ENCODE measurements at places on chromosomes 7 and 10.
A peak's percentile ranks its signal among the peaks of the same experiment; 100 is the strongest.

DNA sequence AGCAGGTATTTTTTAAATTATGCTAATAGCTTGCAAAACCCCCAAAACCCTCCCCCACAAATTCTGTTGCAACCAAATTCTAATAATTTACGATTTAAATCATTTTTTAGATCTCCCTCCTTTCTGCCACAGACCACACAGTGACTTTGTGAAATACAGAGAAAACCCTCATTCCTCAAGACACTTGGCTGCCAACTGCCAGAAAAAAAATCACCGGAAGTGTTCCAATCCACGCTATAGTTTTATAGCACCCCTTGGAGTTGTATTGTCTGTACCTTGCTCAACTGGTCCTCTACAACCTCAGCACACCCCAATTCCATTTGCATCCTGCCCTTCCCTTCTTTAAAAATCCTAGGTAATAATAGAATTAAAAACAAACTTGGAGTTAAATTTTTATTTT is 560.1 kb downstream of the PARD3 start:
- DNase-seq: no peak

DNA sequence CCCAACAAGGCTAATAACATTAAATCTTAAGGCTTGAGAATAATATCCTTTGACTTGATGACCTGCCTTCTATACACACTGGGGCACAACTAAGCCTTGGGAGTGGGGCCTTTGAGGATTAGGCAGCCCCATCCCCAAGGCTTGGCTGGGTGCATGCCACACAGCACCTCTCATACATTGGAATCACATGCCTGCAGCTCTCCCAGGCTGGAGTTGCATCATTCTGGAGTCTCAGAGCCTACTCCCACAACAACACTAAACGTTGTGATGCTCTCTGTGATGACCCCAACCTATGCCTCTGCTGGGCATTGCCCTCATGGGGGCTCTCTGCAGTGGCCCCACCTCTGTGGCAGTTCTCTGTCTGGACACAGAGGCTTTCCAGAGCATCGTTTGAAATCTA is 31.9 kb upstream of the SGCE start:
- DNase-seq: peak; percentile 37

GRCh38 chr10:42769673-42770072 is 12.9 kb upstream of the BMS1 start:
- DNase-seq: no peak

- DNase-seq: no peak
These were observed 67.6 kb downstream of the PRKAG2 start for GRCh38 chr7:151809146-151809863.

GRCh38 chr7:24227068-24227467 is 56.9 kb upstream of the NPY start:
- DNase-seq: no peak

DNA sequence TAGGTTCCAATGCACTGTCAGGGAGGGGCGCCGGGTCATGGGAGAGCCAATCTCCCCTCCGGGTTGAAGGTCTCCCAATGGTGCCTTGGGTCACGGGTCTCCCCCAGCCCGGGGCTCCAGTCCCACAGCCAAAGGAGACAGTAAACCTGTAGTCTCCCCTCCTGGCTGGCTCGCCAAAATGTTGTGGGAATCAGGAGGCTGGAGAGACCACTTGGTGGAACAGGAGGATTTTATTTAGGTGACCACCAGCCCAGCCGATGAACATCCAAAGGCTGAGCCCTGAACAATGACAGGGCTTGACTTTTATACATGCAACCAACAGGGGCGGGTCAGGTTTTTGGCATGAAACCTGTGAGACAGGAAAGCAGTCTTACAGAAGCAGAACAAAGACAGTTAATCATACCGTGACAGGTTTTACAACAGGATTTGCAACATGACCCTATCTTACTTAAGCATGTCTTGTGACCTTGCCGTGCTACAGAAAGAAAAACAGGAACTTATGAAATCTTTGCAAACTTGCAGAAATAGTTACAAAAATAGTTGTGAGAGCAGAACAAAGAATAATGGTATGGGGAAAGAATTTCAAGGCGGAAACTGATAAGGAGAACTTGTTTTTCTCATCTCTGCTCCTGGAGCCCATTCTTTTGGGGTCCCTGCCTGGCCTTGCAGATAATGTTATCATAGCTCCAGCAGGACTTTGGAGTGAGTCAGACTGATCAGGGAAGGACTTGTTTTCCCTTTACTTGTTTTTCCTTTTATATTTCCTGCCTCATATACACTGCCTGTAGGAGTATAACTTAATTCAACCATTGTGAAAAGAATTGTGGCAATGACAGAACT is 7.1 kb downstream of the ERV3-1 start:
- peak; percentile 7 for DNase-seq

DNA sequence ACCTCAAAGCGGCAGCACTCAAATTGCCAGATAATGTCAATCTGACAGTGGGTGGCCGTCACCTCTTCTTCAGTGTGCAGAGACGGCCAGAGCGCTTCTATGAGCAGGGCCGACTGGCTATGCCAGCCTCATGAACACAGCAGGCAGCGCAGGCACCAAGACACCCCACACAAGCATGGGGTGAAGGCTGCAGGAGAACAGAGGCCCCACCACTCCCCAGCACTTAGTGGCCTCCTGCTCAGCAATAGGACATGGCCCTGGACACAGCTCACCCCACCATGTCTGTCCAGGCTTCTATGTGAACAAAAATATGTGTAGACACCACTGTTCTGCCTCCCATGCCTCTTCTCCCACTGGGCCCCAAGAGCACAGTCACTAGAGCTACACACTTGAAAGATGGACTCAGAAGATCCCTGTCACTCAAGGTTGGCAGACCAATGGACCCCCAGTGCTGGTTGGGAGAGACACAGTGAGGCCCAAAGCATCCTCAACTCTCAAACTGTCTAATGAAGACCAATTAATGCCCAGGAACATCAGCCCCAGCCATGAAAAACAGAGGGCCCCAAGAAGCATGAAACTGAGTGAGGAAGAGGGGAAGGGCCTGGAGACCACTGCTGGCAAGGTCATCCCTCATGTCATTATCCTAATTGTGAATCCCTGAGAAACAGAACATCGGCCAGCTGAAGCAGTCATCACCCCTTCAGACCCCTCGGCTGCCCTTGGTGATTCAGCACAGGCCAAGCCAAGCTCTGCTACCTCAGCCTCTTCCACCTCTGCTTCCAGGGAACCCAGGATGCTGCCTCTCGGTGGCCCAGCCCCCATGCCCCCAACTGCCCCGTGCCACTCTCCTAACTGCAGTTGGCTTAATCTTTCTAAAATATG is 77.7 kb downstream of the GRID1 start:
- DNase-seq: no peak

GRCh38 chr7:50558294-50559053 is 6.7 kb downstream of the DDC start:
- no peak for DNase-seq

GRCh38 chr10:68103261-68103878 is 5.9 kb upstream of the MYPN start:
- no peak for DNase-seq

DNA sequence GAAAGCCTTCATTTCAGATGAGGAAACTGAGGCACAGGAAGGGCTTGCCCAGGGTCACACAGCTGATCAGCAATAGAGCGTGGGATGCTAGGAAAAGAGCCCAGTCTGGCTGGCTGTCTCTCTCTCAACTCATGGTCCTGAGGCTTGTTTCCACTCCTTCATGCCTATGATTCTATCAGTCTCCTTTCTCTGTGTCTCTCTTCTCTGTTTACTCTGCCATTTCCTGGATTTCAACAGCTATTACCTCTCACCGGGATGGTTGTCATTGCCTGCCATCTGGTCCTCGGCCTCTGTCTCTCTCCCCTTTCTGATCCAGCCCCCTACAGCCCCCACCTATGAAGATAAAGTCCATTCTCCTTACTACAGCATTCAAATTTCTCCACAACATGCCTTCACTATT is 93.3 kb upstream of the AGBL3 start:
- DNase-seq: no peak

GRCh38 chr10:112896273-112896672 is 53.8 kb upstream of the TCF7L2 start:
- DNase-seq: no peak

GRCh38 chr10:87643920-87644319 is 15.8 kb upstream of the PAPSS2 start:
- DNase-seq: no peak

GRCh38 chr7:142469696-142470543 is 212.1 kb upstream of the PRSS58 start:
- DNase-seq: no peak

DNA sequence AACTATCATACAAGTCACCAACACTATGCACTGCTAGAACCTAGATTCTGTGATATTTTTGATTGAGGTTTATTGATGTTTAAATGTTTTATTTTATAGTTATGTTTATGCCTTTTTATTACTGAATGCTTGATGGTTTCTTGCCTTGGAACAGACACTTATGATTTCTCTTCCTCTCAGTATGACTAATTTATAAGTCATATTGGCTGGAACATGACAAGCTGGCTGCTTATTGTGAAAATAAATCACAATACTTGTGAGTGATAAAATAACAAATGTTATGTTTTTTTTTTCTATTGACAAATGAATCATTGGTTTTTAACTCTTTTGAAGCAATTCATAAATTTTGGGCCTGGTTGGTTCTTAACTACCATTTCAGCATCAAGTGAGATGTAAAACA is 142.0 kb upstream of the MALRD1 start:
- no peak for DNase-seq

- no peak for DNase-seq
These were observed 197.0 kb upstream of the AGK start for GRCh38 chr7:141354251-141354650.

DNA sequence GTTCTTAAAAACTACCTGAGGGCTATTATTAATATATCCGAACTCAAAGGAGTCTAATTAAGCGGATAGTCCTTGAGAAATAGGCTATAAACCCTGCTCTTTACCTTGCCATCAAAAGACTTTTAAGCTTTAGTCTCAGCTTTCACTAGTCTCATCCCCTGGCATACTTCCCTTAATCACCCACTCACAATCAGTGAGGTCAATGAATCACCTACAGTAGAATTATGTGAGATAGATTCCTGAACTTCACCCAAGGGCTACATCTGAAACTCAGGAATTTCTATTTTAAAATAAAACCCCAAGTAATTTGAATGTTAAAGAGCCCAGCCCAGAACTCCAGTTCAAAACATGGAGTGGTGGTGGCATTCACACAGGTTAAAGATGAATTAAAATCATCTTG is 108.7 kb downstream of the ETV1 start:
- DNase-seq: no peak

DNA sequence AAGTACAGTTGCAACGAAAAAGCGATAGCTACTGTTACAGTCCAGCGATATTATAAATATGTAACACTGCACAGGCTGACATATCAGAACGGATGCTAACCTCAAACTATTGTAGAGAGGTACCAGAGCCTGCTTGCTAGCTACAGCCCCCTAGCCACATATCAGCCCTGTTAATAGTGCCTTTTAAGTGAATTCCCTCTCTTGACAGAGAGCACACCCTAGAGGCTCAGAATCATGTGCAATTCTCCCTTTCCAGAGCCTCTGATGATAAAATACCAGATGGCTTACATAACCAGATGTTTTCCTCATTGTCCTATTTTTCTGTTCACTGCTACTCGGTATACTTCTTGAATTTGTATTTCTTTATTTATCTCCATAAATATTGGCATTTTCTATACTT is 960.7 kb upstream of the CELF2 start:
- DNase-seq: peak; percentile 60

DNA sequence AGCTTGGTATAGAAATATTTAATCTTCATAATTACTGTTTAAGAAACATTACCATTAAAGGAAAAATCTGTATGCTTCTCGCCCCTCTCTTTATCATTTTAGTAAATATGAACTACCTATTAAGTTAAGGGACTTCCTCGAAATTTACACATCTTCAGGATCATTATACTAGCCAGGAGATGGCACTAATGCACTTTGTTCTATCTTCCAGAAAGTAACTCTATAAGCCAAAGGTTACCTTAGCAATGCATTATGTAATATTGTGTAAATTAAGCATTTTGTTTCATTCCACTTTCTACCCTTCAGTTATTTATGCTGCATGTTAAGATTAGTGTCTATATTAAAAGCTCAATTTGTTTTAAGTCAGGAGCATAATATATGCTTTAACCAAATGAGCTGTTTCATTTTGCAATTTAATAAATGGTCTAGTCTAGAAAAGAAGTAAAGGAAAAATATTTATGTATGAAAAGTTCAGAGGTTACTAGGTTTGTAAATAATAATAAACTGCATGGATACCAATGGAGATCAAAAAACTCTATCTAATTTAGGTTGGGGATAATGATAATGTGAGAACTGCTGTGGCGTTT is 128.5 kb downstream of the ANKRD7 start:
- DNase-seq: peak; percentile 59

- no peak for DNase-seq
These were observed 466.0 kb downstream of the REEP3 start for GRCh38 chr10:63987212-63987611.

GRCh38 chr10:103790580-103790979 is 64.8 kb downstream of the SH3PXD2A start:
- no peak for DNase-seq

DNA sequence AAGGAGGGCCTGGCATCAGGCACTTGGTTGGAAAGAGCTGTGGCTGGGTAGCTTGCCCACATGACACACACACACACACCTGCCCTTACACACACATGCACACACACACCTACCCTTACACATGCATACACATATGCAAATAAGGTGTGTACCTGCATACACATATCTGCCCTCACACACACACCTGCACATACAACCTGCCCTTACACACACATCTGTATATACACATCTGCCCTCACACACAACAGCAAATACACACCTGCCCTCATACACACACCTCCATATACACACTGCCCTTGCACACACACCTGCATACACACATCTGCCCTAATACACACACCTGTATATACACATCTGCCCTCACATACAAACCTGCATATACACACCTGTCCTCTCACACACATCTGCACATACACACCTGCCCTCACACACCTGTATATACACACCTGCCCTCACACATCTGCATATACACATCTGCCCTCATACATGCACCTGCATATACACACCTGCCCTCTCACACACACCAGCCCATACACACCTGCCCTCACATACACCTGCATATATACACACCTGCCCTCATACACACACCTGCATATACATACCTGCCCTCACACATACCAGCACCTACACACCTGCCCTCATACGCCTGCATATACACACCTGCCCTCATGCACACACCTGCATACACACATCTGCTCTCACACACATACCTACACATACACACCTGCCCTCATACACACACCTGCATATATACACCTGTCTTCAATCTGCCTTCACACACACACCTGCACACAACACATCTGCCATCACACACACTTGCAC is 82.9 kb downstream of the GRID1 start:
- DNase-seq: no peak

DNA sequence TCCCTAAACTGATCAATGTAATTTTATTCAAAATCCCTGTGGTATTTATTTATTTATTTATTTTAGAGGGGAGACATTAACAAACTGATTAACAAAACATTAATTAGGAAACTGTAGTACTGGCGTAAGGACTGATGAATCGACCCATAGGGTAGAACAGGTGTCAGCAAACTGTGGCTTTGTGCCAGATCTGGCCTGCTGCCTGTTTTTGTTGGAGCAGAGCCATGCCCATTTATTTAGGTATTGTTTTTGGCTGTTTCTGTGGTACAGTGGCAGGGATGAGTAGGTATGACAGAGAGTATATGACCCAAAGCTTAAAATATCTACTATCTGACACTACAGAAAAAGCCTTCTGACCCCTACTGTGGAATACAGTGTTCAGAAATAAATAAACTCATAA is 332.5 kb upstream of the ETV1 start:
- no peak for DNase-seq

All from umbilical cord (tissue), 2 donors.